ENCODE measurements at places on chromosomes 7 and 10.

GRCh38 chr7:50415844-50416364 lies 34.2 kb downstream of the FIGNL1 start:
- DNase-seq = no peak

- no peak for DNase-seq
Measured at GRCh38 chr10:117133273-117134055, 4.6 kb downstream of the VAX1 start.

- DNase-seq = no peak
Measured at GRCh38 chr10:116002735-116003134, 270.3 kb downstream of the GFRA1 start.

DNA sequence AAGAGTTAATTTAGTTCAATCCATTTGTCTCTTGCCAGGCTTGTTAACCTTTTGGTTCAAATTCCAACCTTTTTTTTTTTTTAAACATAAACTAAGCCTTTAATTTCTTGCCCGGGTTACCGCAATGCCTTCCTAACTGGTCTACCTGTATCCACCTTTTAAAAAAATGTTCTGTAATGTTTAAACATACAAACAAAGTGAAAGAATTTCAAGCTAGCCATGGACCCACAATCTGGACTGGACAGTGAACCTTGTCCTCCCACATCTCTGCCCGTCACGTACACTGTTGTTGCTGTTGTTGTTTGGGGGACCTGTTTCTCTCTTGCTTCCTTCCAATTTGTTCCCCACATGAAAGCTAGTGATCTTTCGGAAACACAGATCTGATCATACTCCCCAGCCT lies 724.7 kb upstream of the AUTS2 start:
- DNase-seq = no peak

DNA sequence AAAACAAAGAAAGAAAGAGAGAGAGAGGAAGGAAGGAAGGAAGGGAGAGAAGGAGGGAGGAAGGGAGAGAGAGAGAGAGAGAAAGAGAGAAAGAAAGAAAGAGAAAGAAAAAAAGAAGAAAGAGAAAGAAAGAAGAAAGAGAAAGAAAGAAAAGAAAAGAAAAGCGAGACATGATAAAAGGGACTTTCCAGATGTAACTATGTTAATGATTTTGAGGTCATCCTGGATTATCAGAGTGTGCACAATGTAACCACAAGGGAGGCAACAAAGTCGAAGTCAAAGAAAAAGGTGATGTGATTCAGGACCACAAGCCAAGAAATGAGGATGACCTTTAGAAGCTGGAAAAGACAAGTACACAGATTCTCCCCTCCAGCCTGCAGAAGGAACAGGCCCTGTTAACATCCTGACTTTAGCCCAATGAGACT lies 48.9 kb upstream of the PAX2 start:
- DNase-seq = no peak

GRCh38 chr7:30921540-30922401 lies 10.1 kb downstream of the AQP1 start:
- no peak for DNase-seq

GRCh38 chr10:103544657-103545310 lies 51.3 kb downstream of the NEURL1 start:
- no peak for DNase-seq

GRCh38 chr10:14447094-14447839 lies 116.5 kb upstream of the FRMD4A start:
- DNase-seq = no peak

- no peak for DNase-seq
Measured at GRCh38 chr7:74012842-74013249, 15.1 kb upstream of the ELN start.

GRCh38 chr7:155545348-155545747 lies 1.0 kb downstream of the CNPY1 start:
- no peak for DNase-seq

GRCh38 chr10:105989995-105990394 lies 1174.5 kb downstream of the SORCS1 start:
- no peak for DNase-seq

- no peak for DNase-seq
Measured at GRCh38 chr7:98423043-98423442, 22.2 kb upstream of the BAIAP2L1 start.

GRCh38 chr7:82050792-82051191 lies 280.9 kb upstream of the HGF start:
- no peak for DNase-seq

GRCh38 chr10:88964869-88965415 lies 12.4 kb upstream of the ACTA2 start:
- DNase-seq = no peak

DNA sequence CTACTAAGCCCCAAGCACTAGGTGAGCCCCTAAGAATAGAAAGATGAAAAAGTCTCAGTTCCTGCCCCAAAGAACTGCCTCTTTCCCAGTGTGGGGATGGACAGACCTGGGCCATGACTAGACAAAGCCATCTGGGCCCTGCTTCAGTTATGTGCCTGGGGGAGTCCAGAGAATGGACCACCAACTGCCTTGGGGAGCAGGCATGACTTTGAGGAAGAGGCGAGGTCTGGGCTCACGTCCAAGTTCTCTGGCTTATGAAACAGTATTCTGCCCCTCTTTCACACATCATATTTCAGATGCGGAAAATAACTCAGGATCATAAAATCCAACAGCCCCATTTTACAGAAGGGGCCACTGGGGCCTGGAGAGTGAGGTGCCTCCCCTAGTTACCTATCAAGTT lies 80.3 kb downstream of the PLXNA4 start:
- DNase-seq = no peak

DNA sequence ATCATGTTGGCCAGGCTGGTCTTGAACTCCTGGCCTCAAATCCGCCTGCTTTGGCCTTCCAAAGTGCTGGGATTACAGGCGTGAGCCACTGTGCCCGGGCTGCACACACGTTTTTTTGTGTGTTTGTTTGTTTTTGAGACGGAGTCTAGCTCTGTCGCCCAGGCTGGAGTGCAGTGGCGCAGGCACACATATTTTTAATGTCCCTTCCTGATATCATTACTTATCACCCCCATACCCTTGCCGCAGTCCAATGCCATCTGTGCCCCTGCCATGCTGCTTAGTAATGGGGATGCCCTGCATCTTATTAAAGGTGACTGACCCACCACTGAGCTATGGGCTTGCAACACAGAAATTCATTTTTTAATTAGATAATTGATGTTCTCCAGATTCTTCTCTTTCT lies 180.7 kb downstream of the TEX36 start:
- no peak for DNase-seq

DNA sequence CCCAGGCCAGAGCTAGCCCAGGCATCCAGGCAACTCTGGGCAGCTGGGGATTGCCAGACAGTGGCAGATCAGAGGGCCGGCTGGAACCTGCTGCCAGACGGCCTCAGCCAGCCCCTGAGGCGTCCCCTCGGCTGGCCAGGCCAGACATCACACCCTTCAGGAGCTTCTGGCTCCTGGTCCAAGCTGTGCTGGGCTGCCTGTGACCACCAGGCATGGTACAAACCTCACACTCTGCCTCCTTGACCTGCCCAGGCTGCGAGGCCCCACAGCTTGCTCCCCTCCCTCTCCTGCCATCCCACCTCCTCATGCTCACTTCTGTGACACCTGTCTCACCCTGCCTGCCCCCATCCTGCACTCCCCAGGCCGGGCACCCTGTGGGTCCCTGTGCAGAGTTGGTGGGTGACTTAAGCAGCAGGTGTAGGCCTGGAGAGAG lies 5.7 kb downstream of the DEPP1 start:
- DNase-seq = no peak

DNA sequence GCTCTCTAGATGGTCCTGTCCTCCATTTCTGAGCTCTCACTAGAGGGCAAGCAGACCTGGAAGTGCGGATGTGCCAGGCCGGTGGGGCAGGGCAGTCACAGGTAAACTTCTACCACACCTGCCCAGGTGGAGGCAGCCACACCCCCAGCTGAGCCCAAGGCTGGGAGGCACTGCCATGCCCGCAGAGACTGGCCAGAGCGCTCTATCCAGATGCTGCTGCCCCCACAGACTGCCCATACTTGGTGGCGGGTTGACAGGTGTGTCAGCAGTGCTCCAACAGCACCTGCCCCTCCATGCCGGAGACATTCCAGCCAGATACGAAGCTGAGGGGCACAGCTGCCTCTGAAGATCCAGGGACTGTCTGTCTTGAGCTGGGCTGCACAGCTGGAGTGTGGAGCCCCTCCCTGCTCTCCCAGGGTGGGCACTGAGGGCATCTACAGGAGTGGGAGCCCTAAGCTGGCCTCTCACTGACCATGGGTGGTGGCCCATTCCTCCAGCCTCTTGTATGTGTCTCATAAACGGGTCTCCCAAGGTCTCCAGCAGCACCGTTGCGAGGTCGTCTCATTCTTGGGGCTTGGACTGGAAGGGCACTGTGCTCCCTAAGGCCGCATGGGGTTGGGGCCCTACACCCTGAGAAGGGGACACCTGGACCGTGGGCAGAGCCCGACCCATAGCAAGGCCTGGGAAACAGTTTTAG lies 38.2 kb upstream of the PPIF start:
- DNase-seq = no peak

DNA sequence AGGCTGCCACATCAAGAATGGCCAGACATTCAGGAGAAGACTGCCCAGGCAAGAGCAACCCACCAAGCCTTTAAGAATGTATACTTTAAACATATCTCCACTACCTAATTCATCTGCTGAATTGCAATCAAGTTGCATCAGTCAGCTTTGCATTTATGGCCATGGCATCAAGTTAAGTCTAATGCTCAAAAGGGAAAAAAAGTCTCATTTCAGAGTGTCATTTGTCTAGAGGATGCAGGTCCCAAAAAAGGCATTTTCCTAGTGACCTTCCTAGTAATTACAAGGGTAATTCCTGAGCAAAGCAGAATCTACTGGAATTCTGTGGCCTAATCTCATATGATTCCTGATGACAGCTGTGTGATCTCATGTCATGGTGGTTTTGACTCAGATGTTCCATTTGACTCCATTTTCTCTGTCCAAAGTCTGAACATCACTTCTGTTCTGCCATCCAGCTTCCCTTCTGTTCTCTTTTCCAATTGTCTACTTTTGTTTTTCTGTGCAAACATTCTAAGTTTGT lies 7.3 kb upstream of the CABCOCO1 start:
- DNase-seq = no peak

DNA sequence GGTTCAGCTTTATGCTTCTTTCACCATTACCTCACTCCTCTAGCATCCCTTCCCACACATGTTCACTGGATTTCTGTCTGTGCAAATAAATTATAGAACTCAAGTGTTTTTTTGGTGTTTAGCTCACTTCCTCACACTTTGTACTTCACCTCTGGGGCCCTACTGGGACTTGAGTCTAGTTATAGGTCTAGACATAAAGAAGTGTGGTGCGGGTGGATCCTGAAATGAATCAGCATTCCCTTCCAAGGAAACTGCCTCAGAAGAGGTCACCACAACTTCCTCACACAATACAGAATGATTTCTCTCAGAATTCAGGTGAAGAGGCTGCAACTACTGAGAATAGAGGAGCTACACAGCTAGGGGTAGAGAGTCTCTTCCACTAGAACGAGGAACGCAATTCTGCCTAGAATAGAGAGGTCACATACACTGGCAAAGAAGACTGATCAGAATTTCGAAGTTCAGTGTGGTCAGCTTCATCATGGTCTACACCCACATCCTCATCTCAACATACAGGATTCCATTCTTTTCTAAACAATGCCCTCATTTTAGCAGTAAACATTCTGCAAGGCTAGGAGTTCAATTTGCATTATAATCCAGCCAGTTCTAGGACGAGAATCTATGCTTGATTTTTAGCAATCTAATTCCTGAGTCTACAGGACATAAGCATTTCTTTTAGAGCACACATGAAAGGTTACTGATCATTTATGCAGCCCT lies 938.7 kb upstream of the PHF14 start:
- no peak for DNase-seq

- DNase-seq = no peak
Measured at GRCh38 chr10:71946700-71947099, 17.5 kb upstream of the CHST3 start.

DNA sequence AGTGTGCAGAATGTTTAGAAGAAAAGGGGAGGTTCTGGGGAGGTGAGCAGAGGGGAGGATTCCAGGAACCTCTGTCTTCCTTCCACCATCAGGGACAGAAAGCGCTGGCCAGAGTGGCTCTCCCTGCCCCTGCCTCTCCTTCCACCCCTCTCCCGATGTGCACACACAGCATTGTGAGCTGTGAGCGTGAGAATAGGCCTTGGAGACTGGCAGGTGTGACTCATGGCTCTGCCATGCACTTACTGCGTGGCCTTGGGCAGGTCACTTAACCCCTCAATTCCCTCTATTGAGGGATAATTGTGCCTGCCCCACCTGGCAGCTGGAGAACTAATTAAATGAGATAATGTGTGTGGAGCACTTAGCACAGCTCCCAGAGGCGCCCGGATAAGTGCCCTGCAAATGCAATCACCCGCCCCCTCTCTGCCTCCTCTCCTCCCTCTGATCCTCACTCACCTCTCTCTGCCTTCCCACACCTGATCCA lies 115.4 kb downstream of the ZMIZ1 start:
- DNase-seq = no peak

DNA sequence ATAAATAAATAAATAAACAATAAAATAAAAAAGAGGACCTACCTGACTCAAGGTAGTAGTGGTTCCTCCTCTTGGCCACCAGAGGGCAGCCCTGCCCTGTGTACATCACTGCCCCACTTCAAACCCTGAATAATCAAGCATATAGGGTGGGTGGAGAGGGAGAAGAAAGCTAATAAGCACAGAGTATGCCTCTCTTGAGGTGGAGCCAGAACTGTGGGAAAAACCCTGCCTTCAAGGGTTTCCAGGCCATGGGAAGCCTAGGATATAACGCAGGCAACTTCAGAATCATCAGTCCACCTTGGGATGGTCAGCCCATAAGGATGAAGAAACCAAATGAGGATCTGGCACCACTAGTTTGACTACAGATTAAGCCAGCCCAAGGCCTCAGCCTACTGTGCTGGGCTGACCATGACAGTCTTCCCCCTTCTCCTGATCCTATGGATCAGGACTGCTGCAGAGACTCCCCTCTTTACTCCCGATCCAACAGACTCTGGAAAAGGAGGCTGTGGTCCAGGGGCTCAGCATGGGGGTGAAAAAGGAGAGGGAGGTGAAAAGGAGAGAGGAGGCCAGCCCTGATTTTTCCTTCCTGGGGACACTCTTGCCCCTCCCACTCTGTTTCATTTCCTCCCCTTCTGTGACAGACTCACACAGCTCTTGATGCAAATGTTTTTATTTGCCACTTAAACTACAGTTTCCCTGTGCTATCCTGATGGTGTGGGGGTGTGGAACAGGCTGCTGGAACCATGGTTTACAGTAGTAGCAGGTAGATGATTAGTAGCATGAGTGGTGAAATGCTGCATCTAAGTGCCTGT lies 10.1 kb downstream of the AVPI1 start:
- peak; percentile 41 for DNase-seq

DNA sequence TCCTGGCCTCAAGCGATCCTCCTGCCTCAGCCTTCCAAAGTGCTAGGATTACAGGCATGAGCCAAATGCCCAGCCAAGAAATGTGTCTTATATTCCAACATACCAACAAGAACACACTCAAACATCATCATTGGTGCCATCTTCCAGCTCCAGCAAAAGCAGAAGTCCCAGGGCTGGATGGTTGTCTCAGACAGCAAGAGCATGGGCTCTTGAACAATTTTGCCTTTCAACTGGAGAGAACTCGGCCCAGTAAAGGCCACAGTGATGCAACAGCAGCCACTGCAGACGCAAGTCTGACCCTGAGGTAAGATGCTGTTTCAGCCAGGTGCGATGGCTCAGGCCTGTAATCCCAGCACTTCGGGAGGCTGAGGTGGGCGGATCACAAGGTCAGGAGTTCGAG lies 52.8 kb upstream of the NFE2L3 start:
- DNase-seq = no peak
